Esophagus squamous epithelium (tissue), 5 donors: ENCODE measurements at places on chromosomes 12 and 14. TPM values are rescaled to one million over a fixed set of nuclear protein-coding genes. Genes with fewer than 3 reads are reported as not detected.
A peak's percentile ranks its signal among the peaks of the same experiment; 100 is the strongest.

The TBC1D30 gene
- 5.1 TPM for total RNA-seq

The RPS6KA5 gene
- total RNA-seq = 7.6 TPM

DNA sequence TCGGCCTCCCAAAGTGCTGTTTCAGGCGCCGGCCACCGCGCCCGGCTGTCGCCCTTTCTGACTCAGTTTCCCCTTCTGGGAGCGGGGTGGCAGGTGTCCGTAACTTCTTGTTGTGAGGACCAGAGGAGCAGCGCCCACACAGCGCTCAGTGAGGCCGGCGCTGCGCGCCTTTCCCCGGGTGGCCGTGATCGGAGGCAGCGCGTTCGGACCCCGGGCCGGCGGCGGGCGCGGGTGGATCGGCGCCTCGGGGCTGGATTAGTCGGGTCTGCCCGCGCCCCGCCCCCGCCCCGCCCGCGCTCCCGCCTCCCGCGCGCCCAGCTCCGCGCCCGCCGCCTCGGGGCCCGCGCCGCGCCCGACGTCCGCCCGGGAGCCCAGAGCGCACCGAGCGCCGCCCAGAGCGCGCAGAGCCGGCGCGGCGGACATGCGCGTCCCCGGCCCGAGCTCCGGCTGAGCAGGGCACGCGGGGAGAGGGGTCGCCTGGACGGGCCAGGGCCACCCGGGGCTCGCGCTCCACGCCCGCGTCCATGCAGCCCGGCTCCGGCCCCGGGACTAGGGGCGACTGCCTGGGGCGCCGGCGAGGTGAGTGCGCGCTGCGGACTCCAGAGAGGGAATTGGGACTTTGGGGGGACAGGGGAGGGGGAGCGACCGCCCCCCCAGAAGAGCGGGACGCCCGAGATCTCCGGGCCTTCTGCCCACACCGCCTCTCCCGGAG lies 50.6 kb downstream of the LRCOL1 start:
- no peak for DNase-seq
- H3K36me3 ChIP-seq = no peaks in the 10 kb centered on the region
- peaks cover 20% of the 10 kb centered on the region for H3K4me1 ChIP-seq

DNA sequence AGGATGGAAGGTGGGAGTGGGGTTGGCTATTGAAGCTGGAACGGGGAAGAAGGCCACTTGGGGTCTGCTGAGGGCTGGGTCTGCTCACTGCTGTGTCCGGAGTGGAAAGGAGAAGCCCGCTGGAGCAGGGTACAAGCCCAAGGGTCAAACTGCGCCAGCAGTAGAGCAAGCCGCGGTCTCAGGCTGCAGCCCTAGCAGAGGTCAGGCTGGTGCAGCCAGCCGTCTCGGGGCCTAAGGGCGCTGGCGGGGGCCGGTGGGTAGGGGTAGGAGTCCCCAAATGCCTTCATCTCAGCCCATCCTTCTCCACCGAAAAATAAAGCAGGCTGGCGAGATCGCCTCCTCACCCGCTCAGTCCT lies 718 bp upstream of the JDP2 start:
- peak overlapping the region; percentile 76 for H3K4me3 ChIP-seq
- no peaks in the 10 kb centered on the region for H3K27me3 ChIP-seq
- H3K4me1 ChIP-seq = peaks cover 61% of the 10 kb centered on the region
- H3K27ac ChIP-seq = peak overlapping the region; percentile 93
- DNase-seq = no peak

DNA sequence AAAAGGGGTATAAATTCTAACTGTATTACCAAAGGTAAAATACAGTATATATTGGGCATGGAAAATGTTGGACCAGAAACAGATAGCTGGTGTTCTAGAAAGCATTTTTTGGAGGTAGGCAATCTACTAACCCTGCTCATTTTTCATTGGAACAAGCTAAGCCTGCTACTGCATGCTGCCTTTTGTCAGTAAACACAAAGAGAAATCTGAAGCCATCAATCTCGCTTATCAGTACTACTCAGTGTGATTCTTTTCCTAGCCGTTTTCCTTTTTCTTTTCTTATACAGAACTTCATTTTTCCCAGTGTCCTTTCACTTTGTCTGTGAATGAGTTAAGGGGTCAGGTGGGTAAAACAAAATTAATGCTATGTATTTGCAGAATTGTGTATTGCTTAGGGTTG lies 312.3 kb downstream of the NPAS3 start:
- H3K4me1 ChIP-seq = no peaks in the 10 kb centered on the region
- H3K27me3 ChIP-seq = no peaks in the 10 kb centered on the region
- H3K27ac ChIP-seq = no peak overlapping the region
- DNase-seq = no peak

DNA sequence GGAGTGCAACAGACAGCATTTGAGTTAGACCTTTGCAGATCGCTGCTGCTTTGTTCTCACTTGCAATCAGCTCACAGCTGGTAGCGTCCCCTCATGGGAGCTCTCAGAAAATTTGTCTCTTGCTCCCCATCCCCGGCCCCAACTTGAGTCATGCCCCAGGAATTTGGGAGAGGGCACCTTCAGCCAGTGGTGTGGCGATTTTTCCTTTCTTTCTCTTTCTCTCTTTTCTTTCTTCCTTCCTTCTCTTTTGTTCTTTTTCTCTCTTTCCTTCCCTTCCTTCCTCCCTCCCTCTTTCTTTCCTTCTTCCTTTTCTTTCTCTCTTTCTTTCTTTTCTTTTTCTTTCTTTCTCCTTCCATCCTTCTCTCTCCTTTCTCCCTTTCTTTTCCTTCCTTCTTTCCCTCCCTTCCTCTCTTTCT lies 34.2 kb upstream of the MAP1LC3B2 start:
- H3K36me3 ChIP-seq = no peaks in the 10 kb centered on the region
- no peaks in the 10 kb centered on the region for H3K27me3 ChIP-seq
- no peak for DNase-seq
- peaks cover 46% of the 10 kb centered on the region for H3K4me1 ChIP-seq
- peak overlapping the region; percentile 35 for H3K4me3 ChIP-seq

GRCh38 chr14:64463873-64464272 lies 1.4 kb upstream of the AKAP5 start:
- no peak for DNase-seq
- no peaks in the 10 kb centered on the region for H3K36me3 ChIP-seq
- H3K27ac ChIP-seq = no peak overlapping the region
- no peaks in the 10 kb centered on the region for H3K27me3 ChIP-seq
- H3K4me1 ChIP-seq = no peaks in the 10 kb centered on the region
- H3K4me3 ChIP-seq = no peak overlapping the region

DNA sequence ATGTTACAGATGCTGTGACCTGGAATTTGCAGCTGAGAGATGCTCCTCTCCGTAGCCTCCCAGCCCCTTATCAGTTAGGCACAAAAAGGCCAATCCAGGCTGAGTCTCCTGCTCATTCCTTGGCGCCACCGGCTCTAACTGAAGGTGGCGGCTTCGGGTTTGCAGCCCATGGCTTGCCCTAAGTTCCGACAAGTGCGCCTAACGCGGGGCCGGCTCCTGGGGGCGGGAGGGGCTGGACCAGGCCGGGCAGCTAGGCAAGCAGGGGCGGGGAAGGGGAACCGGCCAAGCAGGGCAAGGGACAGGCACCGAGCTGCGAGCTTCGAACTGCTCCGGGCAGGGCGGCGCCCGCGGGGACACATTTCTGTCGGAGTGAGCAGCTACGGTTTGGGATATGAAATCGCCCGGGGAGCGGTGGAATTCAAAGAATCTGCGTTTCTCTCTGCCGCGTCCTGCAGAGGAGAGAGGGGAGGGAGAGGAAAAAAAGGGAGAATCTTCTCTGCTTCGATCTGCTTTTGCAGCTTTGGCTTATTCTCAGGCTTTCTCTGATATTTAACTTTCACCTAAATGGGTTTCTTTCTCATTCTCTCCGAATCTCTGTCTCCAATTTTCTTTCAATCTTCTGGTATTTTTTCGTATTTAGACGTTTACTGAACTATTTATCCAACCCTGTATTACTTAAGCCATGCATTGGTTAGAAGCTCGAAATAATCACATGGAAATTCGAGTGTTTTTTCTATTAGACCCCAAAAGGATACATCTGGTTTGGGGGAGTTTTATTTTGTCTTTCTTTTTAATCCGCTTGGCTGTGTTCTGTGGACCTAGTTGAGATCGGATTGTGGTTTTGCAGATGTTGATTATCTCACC lies 1.6 kb upstream of the HOXC12 start:
- no peaks in the 10 kb centered on the region for H3K36me3 ChIP-seq
- peak overlapping the region; percentile 15 for H3K4me3 ChIP-seq
- peaks cover 5% of the 10 kb centered on the region for H3K4me1 ChIP-seq
- no peak for DNase-seq

DNA sequence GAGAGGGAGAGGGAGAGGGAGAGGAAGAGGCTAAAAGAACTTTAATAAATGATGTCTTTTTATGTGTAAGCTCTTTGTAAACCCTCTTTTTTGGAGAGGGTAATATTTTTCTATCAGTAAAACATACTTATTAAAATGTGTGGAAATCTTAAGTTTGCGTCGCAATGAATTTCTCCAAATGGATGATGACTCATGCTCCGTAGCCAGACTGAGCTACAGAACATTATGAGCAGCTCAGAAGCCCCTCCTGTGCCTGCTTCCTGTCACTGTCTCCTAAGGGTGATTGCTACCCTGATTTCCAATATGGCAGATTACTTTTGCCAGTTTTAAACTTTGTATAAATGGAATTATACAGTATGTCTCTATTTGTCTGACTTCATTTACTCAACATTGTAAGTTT lies 13.0 kb upstream of the PYGL start:
- no peak overlapping the region for H3K27ac ChIP-seq
- DNase-seq = no peak
- no peaks in the 10 kb centered on the region for H3K36me3 ChIP-seq
- no peak overlapping the region for H3K4me3 ChIP-seq

GRCh38 chr12:9687228-9687627 lies 17.7 kb downstream of the CLEC2D start:
- no peaks in the 10 kb centered on the region for H3K27me3 ChIP-seq
- H3K36me3 ChIP-seq = no peaks in the 10 kb centered on the region
- no peak overlapping the region for H3K27ac ChIP-seq
- no peaks in the 10 kb centered on the region for H3K4me1 ChIP-seq
- no peak overlapping the region for H3K4me3 ChIP-seq
- no peak for DNase-seq

The EID3 gene
- 17.1 TPM for total RNA-seq

The C12orf50 gene
- total RNA-seq = not detected

The SERPINA9 gene
- not detected for total RNA-seq

- H3K4me1 ChIP-seq = peaks cover 3% of the 10 kb centered on the region
- no peaks in the 10 kb centered on the region for H3K27me3 ChIP-seq
- no peak for DNase-seq
- no peak overlapping the region for H3K27ac ChIP-seq
- H3K4me3 ChIP-seq = no peak overlapping the region
- H3K36me3 ChIP-seq = peaks cover 25% of the 10 kb centered on the region
Measured at GRCh38 chr14:74697543-74697942, 15.3 kb downstream of the AREL1 start.

DNA sequence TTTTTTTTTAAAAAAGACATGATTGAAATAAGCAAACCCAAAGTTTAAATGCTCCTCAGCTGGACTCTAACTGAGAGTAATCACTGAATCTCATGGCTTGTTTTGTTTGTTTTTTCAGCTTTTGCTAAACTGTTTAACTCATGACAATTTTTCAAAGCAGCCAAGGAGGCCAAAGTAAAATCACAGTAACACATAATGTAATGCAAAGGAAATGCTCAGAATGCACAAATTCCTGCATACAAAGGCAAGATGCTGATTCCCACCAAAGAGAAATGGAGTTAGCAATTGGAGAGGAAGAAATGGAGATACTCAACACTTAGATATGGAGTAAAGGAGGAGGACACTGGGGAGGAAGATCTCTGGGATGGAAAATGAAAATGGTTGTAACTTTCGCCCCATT lies 126.2 kb upstream of the SOX5 start:
- no peak for DNase-seq
- no peaks in the 10 kb centered on the region for H3K27me3 ChIP-seq
- H3K4me3 ChIP-seq = no peak overlapping the region
- H3K27ac ChIP-seq = no peak overlapping the region
- no peaks in the 10 kb centered on the region for H3K4me1 ChIP-seq
- no peaks in the 10 kb centered on the region for H3K36me3 ChIP-seq

DNA sequence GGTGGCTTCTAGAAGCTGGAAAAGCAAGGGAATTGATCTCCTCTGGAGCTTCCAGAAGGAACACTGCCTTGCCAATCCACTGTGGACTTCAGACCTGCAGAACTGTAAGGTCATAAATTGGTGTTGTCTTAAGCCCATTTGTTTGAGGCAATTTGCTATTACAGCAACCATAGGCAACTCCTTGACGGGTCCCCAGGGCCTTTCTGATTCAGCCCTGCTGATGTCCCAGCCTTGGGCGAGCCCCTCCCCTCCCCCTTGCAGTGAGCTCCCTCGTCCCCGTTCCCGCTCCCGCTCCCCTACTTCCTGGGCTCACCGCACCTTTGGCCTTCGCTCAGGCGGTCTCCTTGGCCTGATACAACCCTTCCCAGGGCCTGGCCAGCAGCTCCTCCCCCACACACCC lies 18.9 kb upstream of the DIO3 start:
- no peak overlapping the region for H3K27ac ChIP-seq
- DNase-seq = no peak
- H3K27me3 ChIP-seq = no peaks in the 10 kb centered on the region
- no peak overlapping the region for H3K4me3 ChIP-seq
- H3K4me1 ChIP-seq = no peaks in the 10 kb centered on the region

GRCh38 chr14:85535321-85535720 lies 5.4 kb downstream of the FLRT2 start:
- H3K4me3 ChIP-seq = no peak overlapping the region
- H3K4me1 ChIP-seq = peaks cover 24% of the 10 kb centered on the region
- H3K27ac ChIP-seq = peak overlapping the region; percentile 87
- H3K27me3 ChIP-seq = peaks cover 47% of the 10 kb centered on the region

DNA sequence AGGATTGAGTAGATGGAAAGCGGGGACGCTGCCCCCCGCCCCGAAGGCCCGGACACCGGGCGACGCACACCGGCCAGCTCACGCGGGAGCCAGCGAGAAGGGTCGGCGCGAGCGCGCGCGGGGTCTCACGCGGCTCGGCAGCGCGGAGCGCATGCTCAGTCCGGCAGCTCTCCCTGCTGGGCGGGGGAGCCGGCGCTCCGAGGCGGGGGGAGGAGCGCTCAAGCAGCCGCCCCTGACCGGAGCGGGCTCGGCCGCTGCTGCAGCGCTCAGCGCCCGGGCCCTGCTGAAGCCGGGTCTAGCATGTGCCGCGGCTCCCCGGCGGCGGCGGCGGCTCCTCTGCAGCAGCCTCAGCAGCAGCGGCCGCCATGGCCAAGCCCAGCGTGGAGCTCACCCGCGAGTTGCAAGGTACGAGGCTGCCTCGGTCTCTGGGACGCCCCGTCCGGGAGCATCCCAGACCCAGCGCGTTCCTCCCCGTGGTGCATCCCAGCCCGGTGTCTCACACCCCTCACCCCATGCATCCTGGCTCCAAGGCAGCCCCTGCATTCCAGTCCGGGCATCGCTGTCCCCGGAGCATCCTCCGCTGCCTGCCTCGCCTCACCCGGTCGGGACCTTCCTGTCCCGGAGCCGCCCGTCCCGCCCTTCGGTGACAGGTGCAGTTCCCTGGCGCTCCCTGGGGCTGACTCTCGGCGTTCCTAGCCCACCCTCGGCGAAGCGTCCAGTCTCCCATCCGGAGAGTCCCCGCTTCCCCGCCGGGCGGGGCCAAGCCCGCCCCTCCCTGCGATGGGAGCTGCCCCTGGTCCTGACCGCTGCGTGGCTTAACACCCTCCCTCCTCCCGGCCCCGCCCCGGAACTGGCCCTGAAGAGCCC lies at the start of gene CARMIL3:
Gene CARMIL3 (plus strand): TSS at position 221 of the 867 bp plus-strand sequence. CDS start 145 bp downstream, at position 366.
- peaks cover 11% of the 10 kb centered on the region for H3K4me1 ChIP-seq
- H3K27me3 ChIP-seq = no peaks in the 10 kb centered on the region
- DNase-seq = no peak
- no peaks in the 10 kb centered on the region for H3K36me3 ChIP-seq
- peak within 1 kb of the TSS; percentile 68 for H3K27ac ChIP-seq
